ENCODE measurements at places on chromosomes 7 and 10.

DNA sequence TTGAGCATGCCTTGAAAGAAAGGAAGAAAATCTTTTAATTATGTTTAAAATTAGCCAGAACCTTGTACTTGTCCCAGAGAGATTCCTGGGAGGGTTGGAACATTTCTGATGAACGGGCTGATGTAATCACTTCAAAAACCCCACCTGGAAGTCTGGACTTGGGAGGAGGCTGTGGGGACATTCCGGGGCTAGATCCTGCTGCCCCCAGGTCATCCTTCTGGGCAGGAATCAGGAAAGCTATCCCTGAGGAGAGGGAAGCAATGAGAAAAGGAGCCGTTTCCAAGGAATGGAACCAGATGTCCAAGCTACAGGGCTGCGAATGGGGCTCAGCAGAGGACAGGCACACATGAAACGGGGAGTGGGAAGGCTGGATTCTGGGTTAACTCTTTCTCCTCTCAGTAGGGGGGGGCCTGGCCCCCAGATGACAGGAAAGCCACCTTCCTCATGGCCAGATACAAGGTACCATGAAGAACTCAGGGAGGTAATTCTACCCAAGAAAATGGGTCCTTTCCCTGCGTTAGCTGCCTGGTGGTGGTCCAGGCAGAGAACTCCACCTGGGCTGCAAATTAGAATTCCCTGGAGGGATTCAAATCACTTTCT lies 280.1 kb downstream of the TCF7L2 start:
- DNase-seq: no peak

DNA sequence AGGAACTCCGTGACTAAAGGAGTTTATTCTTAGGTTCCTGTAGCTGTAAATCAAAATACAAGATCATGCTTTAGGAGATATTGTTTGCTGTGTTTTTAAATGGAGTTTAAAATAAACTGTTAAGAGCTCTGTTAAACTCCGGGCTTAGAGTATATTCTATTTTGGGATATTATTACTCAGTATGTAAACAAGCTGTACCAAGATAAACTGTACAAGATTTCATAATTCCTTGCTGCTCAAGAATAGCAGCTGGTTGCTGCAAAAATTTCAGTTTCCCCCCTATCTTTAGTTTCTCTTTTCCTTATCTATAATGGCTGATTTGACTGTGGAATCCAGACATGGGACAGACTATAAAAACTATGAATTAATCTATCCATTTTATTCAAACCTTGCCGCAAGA lies 215.7 kb downstream of the HTR7 start:
- no peak for DNase-seq

GRCh38 chr10:108624052-108624451 lies 1299.3 kb downstream of the XPNPEP1 start:
- DNase-seq: no peak

GRCh38 chr7:4726566-4726965 lies 44.5 kb downstream of the FOXK1 start:
- no peak for DNase-seq

GRCh38 chr7:24902276-24902675 lies 77.7 kb downstream of the OSBPL3 start:
- DNase-seq: peak; percentile 24

DNA sequence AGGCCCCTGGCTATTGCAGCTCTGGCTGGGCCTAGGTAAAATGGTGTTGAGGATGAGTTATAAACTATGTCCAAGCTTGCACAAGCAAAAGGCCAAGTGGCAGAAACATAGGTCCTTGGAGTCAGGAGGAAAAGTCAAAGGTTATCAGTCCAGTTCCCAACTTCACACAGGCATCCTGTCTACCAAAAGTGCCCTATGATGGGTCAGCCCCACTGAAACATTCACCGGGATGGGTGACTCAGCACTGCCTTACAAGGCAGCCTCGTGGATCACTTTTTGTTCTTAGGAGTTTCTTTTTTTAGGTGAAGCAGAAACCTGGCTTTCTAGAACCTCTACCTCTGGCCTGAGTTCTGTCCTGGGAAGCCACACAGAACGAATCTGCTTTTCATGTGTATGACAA lies 158.8 kb upstream of the LYZL2 start:
- peak; percentile 29 for DNase-seq

DNA sequence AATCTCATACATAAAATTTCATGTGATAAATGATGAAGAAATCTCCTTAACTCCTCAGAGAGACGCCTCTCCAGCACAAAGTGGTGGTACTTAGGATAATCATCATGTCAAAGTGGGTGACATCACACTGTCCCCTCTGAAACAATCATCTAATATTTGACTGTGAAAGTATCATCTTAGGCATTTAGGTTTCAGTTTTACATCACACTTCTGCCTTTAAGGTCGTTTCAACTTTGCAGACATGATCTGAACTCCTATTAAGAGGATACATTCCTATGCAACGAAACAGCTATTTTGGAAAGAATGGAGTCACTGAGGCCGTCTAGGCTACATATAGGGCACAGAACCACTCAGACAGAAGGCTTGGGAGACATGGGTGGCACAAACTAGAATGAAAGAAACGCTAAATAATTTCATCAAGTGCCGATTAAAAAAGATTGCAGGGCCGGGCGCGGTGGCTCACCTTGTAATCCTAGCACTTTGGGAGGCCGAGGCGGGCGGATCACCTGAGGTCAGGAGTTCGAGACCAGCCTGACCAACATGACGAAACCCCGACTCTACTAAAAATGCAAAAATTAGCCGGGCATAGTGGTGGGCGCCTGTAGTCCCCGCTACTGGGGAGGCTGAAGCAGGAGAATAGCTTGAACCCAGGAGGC lies 2.0 kb downstream of the VOPP1 start:
- DNase-seq: peak; percentile 61

GRCh38 chr7:151694828-151695580 lies 175.3 kb upstream of the RHEB start:
- no peak for DNase-seq

DNA sequence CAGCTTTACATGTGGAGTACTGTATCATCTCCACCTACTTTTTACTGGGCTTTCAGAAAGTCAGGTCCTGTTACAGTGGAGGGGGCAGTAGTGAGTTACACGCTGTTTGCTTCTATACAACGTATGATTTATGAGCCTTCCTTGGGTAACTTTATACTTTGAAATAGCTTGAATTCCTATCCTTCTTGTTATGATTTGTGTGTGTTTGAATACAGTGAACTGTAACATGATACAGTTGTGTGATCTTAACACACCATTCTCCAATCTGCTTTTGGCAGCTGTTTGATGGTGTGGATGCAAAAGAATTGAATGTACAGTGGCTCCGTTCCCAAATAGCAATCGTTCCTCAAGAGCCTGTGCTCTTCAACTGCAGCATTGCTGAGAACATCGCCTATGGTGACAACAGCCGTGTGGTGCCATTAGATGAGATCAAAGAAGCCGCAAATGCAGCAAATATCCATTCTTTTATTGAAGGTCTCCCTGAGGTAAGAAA lies 41.7 kb downstream of the SP8 start:
- peak; percentile 9 for DNase-seq
